ENCODE measurements at places on chromosomes 1 and 21.

GRCh38 chr1:98947071-98947470 lies 57.6 kb downstream of the PLPPR5 start:
- no peak for DNase-seq

- no peak for DNase-seq
Measured at GRCh38 chr1:198892065-198892464, 253.2 kb downstream of the PTPRC start.

- DNase-seq: no peak
Measured at GRCh38 chr1:228958121-228958520, 222.8 kb downstream of the RHOU start.

GRCh38 chr1:244601336-244601735 lies 51.6 kb upstream of the DESI2 start:
- DNase-seq: no peak

DNA sequence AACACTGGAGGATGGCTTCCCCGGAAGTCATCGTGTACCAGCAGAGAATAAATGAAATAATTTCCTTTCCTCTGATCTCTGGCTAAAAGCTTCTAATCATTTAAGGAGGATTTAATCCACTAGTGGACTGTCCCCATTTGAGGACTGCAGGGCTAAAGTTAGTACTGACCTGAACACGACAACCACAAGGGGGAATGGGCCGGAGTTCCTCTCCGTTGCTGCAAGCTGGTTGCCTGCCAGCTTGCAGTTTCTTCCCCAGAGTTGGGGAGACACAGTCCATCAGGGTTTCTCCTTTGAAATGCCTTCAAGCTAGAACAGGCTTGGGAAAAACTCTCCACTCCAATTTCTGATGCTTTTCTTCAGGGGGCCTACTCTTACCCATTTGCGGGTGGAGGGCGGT lies 35.5 kb upstream of the NPL start:
- no peak for DNase-seq

DNA sequence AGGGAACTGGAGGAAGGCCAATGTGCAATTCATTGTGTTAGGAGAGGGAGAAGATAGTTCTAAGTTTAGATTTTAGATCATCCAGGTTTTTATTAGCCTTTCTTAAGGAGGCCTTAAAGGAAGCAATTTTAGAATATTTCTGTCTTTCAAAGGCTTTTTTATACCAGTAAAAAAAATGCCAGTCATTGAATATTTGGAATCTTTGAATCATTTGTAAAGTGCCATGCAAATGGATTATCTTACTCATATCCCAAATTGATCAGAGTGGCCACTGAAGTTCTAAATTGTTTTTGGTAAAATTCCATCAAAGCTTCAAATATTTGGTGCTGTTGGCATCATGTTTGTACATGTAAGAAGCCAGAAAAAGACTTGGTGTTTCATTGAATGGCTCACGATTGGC lies 244.8 kb downstream of the RPS6KC1 start:
- no peak for DNase-seq

GRCh38 chr1:205929496-205930194 lies 13.6 kb downstream of the SLC26A9 start:
- DNase-seq: no peak

Data from NCI-H187 treated with DMSO at 0.1 percent for 48 hours (cell line).